ENCODE measurements at places on chromosomes 5 and 9.

- no peak for DNase-seq
Measured at GRCh38 chr9:109048822-109049221, 35.5 kb upstream of the CTNNAL1 start.

DNA sequence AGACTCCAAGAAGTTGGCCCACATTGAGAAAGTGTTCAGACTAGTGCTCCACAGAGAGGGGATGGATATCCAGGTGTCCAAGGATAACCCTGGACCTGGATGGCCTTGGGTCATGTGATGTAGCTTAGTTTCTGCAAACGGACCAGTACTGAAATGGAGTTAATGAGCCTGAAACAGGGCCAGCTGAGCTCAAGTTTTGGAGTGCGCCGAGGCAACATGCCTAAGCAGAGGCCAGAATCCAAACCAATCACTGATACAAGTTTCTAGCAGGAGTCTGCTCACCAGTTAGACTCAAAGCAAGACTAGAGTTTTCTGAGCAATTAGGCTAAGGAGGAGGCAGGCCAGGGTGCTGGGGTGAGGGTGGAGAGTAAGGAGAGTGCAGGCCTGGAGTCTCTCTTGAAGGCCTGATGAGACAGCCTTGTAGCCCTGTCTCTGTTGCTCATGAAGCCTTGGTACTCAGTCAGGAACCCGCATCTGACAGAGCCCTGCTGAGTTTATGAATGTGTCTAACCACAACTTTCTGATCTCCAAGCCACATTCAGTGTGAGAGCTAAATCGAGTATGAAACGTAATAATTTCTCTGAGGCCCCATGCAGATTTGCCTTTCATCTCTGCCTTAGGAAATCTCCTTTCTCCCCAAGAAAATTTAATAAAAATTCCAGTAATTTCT lies 68.9 kb upstream of the EQTN start:
- DNase-seq, result peak; percentile 4

- no peak for DNase-seq
Measured at GRCh38 chr9:129901993-129902739, 66.9 kb downstream of the USP20 start.

GRCh38 chr9:73143711-73144328 lies 7.8 kb upstream of the ANXA1 start:
- DNase-seq, result no peak

GRCh38 chr5:3858524-3858923 lies 262.9 kb downstream of the IRX1 start:
- DNase-seq, result no peak

GRCh38 chr5:5422819-5423515 lies 490 bp downstream of the ICE1 start:
- DNase-seq, result no peak

- no peak for DNase-seq
Measured at GRCh38 chr9:104923289-104923688, 4.7 kb downstream of the ABCA1 start.

GRCh38 chr5:132962429-132963021 lies 909 bp downstream of the AFF4 start:
- DNase-seq, result no peak

DNA sequence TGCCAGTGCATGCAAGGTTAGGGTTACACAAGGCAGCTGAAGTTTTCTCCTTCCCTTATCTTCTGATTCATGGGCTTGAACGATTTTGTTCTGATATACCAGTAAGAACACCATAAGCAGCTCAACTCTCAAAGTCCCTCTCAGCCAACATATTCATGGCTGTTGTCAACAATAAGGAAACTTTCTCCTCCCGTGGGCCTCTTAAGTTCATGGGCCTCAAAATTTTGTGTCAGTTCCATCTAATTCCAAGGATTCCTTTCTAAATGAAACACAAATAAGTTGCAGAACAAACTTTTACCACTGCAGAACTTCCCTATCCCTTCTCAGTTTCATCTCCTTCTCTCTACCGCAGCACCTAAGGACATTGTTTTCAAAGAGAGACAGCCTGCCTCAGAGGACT lies 23.6 kb upstream of the CAST start:
- no peak for DNase-seq

DNA sequence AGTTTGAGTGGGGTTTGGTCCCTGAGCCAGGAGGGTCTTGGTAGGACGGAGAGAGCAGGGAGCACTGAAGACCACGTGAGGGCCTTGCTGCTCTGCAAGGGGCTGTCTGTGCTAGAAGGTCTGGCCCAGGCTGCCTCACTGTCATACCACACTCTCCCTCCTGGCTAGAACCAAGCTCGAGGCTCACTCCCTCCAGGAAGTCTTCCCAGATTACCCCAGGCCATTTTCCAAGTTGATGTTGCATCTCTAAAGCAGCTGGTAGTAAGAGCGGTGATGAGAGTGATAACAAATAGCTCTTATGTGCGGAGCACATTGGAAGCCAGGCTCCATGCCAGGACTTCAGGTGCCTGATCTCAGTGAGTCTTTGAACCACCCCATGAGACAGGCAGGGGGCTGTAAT lies 6.6 kb downstream of the MYMK start:
- no peak for DNase-seq

DNA sequence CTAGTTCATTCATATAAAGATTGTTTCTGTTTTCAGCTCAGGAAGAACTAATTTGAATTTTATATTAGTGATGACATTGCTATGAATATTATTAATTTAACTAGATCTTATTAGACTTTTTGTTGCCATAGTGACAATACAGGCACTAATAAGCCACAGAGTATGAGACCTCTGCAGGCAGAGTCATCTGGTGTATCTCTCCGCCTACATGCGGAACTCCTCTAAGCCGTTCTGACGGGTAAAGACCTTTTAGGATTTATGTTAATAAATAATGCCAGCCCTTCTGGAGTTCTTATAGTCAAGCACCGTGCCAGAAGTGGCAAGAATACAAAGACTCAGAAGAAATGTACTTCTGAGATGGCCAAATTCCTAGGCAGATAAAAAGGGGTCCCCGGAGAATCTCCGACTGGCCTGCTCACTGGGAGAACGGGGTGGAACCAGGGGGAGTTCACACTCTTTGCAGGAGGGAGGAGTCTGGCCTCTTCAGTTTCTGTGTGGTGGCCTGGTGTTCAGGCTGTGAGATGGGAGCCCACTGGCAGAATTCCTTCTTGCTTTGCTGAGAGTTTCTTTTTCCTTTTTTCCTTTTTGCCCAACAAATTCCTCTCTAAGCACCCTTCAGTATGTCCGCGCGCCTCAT lies 85.1 kb upstream of the IL12B start:
- DNase-seq, result no peak

DNA sequence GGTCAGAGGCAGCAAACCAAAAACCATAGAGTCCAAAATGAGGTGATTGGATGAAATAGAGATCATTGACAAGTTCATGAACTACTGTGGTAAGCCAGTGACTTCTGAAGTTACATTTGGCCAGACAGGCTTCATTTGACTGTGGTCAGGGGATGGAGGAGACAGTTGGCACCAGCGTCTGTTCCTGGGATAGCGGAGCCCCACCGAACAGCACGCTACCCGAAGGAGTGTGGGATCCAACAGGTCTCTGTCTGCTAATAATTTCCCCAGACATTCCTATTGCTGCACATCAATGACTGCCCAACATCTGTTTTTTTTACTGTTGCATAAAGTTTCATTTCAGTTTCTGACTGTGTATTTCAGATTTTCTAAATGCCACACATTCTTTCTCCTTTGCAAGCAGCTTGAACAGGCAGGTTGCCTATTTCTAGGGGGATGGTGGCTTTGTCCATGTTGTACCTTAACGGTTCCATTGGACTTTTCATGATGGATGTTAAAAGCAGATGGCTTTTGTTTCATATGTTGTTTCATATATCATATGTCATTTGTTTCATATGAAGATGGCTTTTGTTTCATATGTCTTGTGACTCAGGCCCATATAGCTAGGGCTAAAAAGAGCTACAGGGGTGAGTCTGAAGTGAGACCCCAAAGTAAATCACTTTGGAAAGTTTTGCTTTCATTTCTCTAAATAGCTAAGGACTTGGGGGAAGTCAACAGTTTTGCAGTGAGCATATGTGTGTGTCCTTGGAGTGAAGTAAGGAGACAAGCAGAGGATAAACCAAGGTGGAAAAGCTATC lies 180.8 kb downstream of the GOLPH3 start:
- DNase-seq, result no peak

GRCh38 chr9:967903-968641 lies 8.4 kb upstream of the DMRT3 start:
- DNase-seq, result no peak

DNA sequence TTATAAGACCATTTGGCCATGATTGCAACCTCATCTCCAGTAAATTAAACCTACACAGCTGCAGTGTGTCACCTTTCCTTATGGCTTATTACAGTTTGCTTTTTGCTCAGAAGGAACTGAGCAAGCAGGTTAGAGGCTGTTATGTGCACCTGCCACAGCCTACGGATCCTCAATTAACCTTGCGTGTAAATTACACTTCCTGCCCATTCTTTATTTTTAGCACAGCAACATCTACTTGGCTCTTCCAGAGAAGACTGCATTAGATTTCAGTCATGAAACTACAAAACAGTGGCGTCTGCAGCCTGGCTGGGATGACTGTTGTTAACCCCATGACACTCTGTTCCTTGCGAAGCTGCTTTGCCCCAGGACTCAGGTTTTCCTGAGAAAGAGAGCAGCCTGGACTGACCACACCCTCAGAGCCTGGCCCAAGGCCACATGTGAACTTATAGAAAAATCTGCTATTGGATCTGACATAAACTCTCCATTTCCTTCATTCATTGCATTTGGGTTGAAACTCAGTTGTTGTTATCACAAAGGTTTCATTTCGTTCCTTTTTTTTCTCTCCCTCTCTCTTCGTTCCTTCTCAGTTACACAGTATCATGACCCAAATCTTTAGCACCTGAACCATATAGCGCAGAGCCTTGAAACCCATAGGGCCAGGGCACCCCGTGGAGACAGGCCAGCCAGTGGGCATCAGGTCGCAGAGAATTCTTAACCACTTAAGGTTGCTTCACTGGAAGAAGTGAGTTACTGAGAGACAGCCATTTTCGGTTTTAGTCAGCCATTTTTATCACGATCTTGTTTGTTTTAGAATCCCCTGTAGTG lies 138.6 kb downstream of the PALM2AKAP2 start:
- no peak for DNase-seq

DNA sequence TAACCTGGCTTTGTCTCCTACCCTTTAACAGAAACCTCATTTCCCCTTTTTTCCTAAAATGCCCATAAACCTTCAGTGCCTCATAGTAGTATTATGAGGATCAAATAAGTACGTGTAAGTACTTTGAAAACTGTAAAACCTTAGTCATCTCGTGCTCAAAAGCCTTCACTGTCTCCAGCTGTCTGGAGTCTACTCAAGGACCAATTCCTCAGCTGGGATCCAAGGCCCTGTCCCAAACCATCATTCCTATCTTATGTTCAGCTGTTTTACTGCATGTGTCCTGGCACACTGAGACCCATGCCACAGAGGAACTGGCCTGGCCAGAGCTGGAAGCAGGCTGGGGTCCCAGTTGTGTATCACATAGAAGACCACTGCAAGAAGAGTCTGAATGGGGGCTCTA lies 15.9 kb downstream of the ADAMTSL1 start:
- no peak for DNase-seq

DNA sequence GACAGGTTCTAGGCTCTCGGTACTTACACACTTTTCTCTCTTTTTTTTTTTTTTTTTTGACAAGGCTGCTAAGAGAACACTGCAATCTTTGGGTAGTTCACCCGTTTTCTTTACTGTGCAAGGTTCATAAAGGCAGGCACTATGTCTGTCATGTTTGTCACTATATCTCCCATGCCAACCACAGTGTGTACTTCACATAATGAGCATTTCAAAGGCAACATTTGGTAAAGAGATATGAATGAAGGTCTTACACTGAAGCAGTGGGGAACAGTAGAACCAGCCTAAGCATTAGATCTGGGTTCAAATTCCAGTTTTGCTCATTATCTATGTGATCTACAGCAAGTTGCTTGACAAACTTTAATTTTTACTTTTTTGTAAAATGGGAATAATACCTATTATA lies 1.5 kb upstream of the HMGCR start:
- no peak for DNase-seq

- no peak for DNase-seq
Measured at GRCh38 chr9:40907657-40908624, 220.5 kb downstream of the FOXD4L6 start.

DNA sequence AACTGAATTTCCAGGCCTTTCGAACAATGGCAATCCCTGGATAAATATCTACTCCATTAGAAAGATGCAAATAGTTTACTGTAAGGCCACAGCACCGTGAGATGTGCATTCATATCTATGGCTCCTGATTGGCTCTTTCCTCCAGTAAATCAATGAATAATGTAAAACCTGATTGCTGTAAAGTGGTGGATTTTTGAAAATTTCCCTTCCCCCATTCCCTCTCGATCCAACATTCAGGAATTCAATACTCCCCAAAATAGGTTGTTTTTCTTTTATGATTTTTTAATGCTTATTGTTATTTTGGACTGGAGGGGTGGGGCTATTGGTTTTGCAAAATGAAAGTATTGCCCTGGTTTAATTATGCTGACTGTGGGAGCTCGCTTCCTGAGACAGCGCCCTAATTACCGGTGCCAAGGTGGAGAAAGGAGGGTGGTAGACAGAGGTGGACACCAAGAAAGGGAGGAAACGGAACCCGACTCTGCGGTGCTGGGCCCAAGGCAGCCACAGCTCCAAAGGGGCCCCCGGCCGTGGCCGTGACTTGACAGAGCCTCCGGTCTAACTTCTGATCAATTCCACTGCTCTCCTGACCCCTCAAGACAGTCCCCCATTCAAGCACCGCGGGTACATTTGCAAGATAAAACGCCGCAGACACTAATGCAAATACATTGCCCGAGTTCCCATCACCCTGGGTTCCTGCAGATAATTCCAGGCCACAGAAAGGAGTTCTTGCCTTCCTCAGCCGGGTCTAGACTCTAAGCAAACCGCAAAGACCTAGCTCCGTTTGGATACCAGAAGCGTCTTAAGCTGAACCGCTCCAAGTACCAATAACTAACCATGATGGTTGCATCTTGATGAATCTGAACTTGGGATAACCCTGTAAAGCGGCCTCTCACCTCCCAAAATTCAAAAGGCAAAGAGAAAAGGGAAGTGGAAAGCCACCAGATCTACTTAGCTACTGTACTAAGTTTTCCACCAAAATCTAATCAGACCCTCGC lies 211.2 kb downstream of the MEF2C start:
- no peak for DNase-seq

DNA sequence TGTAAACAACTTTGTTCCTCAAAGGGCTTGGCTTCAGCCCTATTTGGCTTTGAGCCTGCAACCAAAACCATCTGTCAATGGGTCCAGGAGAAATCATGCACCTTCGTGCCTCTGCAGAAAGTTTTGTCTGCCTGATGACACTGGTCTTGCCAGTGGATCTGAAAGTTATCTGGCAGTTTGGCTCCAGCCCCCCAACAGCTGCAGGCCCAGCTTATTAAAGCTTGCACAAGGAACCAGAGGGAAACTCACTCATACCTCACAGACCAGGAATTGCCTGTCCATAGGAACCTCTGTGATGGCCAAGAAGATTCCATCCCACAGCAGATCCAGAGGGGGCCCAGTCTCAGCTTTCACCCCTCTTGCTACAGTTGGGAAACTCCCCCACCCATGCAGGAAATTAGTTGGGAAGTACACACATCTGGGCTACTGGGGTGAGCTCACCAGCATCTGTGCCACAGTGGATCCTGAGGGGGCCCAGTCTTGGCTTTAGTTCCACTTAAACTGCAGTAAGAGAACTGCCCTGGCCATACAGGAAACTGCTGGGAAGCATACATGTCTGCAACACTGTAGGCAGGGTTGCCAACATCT lies 265.5 kb downstream of the GRIA1 start:
- DNase-seq, result no peak

GRCh38 chr9:87285183-87285850 lies 212.3 kb upstream of the DAPK1 start:
- DNase-seq, result no peak

GRCh38 chr5:78647351-78647818 lies 1.2 kb downstream of the LHFPL2 start:
- no peak for DNase-seq

GRCh38 chr5:9054322-9054721 lies 491.6 kb downstream of the SEMA5A start:
- DNase-seq, result no peak
